GM12878 (cell line): ENCODE measurements at places on chromosomes 6 and 20. TPM values are rescaled to one million over a fixed set of nuclear protein-coding genes. Genes with fewer than 3 reads are reported as not detected.

The APOBEC2 gene
- 0.70 and 0.71 TPM in 2 replicates for polyA plus RNA-seq

The MYBL2 gene
- polyA plus RNA-seq = 213 and 216 TPM in 2 replicates

The PRSS35 gene
- polyA plus RNA-seq = not detected in 2 replicates

The MOG gene
- polyA plus RNA-seq = not detected in 2 replicates

The ANGPT4 gene
- polyA plus RNA-seq = 0.04 TPM in 1 of 2 replicates, not detected in the other

The SCRT2 gene
- polyA plus RNA-seq = not detected in 2 replicates

The BNIP5 gene
- polyA plus RNA-seq = 0.04 TPM in 1 of 2 replicates, not detected in the other

The CD83 gene
- 75.8 and 78.6 TPM in 2 replicates for polyA plus RNA-seq

The STMND1 gene
- polyA plus RNA-seq = not detected in 2 replicates

The PACRG gene
- polyA plus RNA-seq = not detected in 2 replicates

The CTCFL gene
- polyA plus RNA-seq = 0.08 and 0.12 TPM in 2 replicates

The AKAP12 gene
- polyA plus RNA-seq = 0.10 and 0.11 TPM in 2 replicates

The SLC22A1 gene
- not detected in 2 replicates for polyA plus RNA-seq

The MSH5 gene
- polyA plus RNA-seq = 17.6 and 25.8 TPM in 2 replicates

The GPR6 gene
- not detected in 2 replicates for polyA plus RNA-seq

The LAMA5 gene
- polyA plus RNA-seq = 1.4 and 1.6 TPM in 2 replicates

The LHFPL5 gene
- not detected in 2 replicates for polyA plus RNA-seq

The ULBP3 gene
- not detected in 2 replicates for polyA plus RNA-seq

The RNF146 gene
- 17.7 and 17.8 TPM in 2 replicates for polyA plus RNA-seq

The OPRM1 gene
- polyA plus RNA-seq = not detected in 2 replicates

The ZKSCAN8 gene
- polyA plus RNA-seq = 4.5 and 5.8 TPM in 2 replicates

The TBXT gene
- 0.06 TPM in 1 of 2 replicates, not detected in the other for polyA plus RNA-seq

The C6orf58 gene
- 0.23 and 0.42 TPM in 2 replicates for polyA plus RNA-seq

The SAMD5 gene
- polyA plus RNA-seq = not detected in 2 replicates

The SLCO4A1 gene
- 30.7 and 31.1 TPM in 2 replicates for polyA plus RNA-seq

The CSNK2B gene
- polyA plus RNA-seq = 380 TPM in 2 replicates

The PRL gene
- polyA plus RNA-seq = 23.8 and 25.6 TPM in 2 replicates

The GFOD1 gene
- 16.1 and 16.9 TPM in 2 replicates for polyA plus RNA-seq

The PAK5 gene
- not detected in 2 replicates for polyA plus RNA-seq

The CD40 gene
- polyA plus RNA-seq = 80.1 and 80.2 TPM in 2 replicates

The SYNDIG1 gene
- polyA plus RNA-seq = not detected in 2 replicates

The CRIP3 gene
- polyA plus RNA-seq = 1.5 and 1.8 TPM in 2 replicates

The TRIM10 gene
- not detected in 2 replicates for polyA plus RNA-seq

The LY86 gene
- polyA plus RNA-seq = 180 and 191 TPM in 2 replicates

The LAMP5 gene
- 0.17 and 0.22 TPM in 2 replicates for polyA plus RNA-seq
